Right atrium auricular region (tissue), 2 donors: ENCODE measurements at places on chromosomes 4 and X.

DNA sequence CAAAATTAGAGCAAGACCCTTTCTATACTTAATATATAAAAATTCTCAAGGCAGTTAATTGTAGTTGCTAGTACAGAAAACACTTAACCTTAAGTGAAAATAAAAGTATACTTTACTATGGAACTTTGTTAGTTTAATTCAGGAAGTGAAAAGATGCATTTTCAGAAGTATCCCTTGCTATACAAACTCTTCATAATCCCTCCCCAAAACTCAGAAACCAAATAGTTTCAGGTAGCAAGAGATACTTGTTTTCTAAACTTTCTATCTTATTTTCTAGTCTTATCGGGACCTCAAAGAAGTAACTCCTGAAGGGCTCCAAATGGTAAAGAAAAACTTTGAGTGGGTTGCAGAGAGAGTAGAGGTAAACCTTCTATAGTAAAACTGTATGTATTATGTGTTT lies 14.3 kb downstream of the PAICS start:
- no peaks in the 10 kb centered on the region for H3K4me1 ChIP-seq
- H3K36me3 ChIP-seq, result peaks cover 56% of the 10 kb centered on the region
- H3K27me3 ChIP-seq, result no peaks in the 10 kb centered on the region
- H3K4me3 ChIP-seq, result no peak overlapping the region
- H3K27ac ChIP-seq, result no peak overlapping the region
- DNase-seq, result no peak

DNA sequence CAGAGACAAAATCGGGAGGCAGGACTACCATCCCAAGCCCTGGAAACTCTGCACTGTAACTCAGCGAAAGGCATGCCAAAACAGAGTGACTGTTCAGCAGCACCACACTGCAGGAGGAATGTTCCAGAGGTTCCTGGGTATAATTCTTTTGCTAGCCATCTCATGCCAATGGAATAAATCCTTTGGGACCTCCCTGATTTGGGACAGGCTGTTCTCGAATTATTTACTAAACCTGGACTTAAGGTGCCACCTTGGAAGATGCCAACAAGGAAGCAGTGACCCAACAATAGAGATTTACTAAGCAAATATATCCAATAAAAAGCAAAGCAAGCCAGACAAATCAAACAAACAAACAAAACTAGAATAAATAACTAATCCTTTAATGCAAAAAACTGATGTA lies 9.3 kb downstream of the AADAT start:
- no peak overlapping the region for H3K27ac ChIP-seq
- H3K36me3 ChIP-seq, result no peaks in the 10 kb centered on the region
- no peak overlapping the region for H3K4me3 ChIP-seq
- no peaks in the 10 kb centered on the region for H3K27me3 ChIP-seq
- no peak for DNase-seq

DNA sequence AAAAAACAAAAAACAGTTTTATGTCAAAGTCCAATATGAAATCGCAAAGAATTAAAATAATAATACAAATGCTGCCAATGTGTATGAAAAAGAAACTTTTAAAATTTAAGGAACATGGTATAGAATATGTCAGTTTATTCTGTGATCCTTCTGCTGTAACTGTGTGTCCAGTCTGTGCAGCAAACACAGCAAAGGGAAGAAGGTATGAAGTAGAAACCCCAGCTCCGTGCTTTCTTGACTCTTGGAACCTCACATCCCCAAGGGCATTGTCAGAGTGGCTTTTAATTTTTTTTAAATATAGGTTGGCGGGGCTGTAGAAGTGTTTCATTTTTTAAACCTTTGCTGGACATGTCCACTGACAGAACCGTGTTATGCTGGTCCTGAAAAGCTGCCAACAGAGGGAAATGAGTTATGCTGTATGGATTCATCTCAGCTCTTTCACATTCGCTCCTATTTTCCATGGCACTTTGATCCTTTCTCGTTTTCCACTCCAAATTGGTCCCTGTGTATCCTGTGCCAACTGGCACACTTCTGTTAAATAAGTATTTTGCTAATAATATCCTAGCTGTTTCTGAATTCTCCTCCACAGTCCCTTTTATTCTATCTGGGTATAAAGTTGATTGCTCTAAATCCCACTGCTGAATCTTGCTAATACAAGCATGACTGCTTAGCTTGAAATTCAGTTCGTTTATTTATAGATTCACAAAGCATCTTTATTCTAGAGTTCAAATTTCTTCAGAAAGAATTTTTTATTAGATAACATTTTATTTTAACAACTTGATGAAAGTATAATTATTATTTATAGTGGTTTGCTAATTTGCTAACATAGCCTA lies 127.0 kb upstream of the DDIT4L start:
- DNase-seq, result no peak
- H3K4me3 ChIP-seq, result no peak overlapping the region
- no peaks in the 10 kb centered on the region for H3K27me3 ChIP-seq
- H3K36me3 ChIP-seq, result no peaks in the 10 kb centered on the region
- H3K4me1 ChIP-seq, result peaks cover 11% of the 10 kb centered on the region
- no peak overlapping the region for H3K27ac ChIP-seq

DNA sequence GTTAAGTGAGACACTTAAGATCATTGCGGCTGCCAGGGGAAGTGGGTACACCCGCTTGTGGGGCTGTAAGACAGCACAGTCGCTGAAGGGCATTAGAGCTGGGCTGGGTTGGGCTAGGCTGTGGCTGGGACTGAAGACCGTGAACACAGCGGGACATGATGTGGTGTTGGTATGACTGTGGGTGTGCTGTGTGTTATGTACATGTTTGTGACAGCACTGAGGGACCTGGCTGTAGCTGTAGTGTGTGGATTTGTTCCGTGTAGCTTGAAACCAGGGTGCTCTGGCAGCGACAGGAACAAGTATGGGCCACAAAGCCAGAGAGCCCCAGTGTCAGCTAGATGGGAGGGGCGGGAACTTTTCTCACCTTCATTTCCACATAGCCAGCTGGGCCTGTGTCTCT lies 82.1 kb downstream of the NHSL2 start:
- no peak overlapping the region for H3K4me3 ChIP-seq
- H3K4me1 ChIP-seq, result no peaks in the 10 kb centered on the region
- H3K27me3 ChIP-seq, result no peaks in the 10 kb centered on the region
- no peaks in the 10 kb centered on the region for H3K36me3 ChIP-seq
- no peak overlapping the region for H3K27ac ChIP-seq
